Right lobe of liver (tissue), 6 donors: ENCODE measurements at places on chromosomes 6 and 20. TPM values are rescaled to one million over a fixed set of nuclear protein-coding genes. Genes with fewer than 3 reads are reported as not detected.

DNA sequence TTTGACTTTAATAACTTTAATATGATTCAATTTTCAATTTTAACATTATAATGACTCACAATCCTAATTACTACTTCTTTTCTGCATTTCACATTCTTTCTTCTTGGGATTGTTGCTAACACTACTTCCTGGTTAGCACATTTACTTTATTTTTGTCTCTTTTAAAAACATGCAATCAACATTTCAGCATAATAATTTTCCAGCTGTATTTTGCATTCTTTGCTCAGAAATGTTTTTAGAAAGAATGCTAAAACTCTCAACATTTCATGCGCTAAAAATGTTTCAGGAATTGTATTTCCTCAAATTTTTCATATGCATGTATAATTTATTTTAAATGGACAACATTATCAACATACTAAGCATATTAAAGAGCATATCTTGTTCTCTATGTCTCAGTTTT is 1302.1 kb upstream of the GJE1 start:
- DNase-seq: no peak

DNA sequence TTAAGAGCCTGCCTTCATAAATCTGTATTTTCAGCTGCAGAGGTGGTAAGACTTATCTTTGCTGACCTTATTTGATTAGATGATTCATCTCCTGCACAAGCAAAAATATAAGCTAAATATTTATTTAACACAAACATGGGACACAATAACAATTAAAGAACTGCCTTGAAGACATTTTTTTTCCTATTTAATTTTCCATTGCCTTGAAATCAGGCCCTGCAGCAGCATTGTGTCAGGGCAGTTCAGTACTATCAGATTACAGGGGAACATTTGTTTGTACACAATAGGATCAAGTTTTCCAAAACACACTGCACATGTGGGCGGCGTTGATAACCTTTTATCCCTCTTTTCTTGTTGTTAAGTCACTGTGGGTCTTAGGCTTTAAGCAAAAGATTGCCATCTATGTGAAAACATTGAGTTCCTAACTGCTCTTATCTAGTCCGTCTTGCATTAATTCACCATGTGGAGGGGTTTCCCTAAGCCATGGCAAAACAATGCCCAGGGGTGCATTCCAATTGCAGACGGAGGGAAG is 7.4 kb downstream of the ADGRF5 start:
- no peak for DNase-seq

DNA sequence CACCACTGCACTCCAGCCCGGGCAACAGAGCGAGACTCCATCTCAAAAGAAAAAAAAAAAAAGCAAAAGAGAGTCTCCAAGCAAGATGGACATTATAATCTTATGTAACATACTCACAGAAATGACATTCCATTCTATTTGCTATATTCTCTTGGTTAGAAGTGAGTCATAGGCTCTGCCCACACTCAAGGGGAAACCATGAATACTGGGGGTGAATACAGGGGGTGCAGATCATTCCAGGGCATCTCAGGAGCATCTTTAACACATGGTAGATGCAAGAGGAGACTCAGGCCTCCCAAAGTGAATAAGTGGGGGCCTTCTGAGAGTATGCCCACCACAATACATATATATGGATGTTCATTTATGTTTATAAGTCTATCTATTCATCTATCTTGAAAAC is 18.3 kb upstream of the RANBP9 start:
- no peak for DNase-seq

DNA sequence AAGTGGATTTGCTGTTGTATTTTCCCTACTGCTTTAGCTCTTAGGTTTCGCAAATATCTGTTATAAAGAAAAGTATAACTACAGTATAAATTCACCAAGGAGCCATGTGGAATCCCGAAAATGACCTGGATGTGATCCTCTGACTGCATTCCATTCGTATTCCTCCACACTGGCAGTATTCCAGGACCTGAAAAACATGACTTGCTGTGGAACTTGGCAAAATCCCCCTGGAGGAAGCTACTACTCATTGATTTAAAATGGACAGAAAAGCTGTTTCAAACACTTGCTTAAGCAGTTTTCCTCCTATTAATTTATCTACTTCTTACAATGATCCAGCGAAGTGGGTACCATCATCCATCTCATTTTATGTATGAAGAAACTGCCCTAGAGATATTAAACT is 13.3 kb upstream of the ENPP5 start:
- DNase-seq: no peak

GRCh38 chr6:128208078-128208477 is 307.2 kb upstream of the THEMIS start:
- no peak for DNase-seq

The PNPLA1 gene
- total RNA-seq: not detected

The SLC35A1 gene
- total RNA-seq: 12.2 TPM

The OR2J3 gene
- not detected for total RNA-seq

The OLIG3 gene
- total RNA-seq: not detected

DNA sequence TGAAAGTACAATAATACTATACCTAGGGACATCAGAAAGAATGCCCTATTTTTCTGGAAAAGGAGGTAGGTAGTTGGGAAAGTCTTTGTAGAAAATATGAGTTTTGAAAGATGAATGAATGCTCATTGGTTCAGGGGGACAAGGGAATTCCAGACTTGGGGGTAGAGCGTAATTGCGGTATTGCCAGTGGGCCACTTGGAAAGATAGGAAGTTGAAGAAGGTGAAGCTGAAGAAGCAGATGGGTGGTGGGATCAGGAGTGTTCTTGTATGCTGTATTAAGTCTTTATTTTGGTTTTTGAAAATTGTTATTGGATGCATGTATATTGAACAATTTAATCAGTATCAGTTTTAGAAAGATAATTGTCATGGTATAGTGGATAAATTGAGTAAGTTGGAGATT is 57.9 kb upstream of the SMIM8 start:
- DNase-seq: no peak

The CDSN gene
- not detected for total RNA-seq

The LGSN gene
- not detected for total RNA-seq

GRCh38 chr20:34983995-34984735 is 28.5 kb downstream of the MYH7B start:
- no peak for DNase-seq

The TEAD3 gene
- 7.6 TPM for total RNA-seq

The TAGAP gene
- total RNA-seq: 1.3 TPM
